Left ventricle myocardium superior (tissue), 1 donor: ENCODE measurements at places on chromosomes 1 and 21.

GRCh38 chr1:29033829-29034466 lies 89.8 kb downstream of the TMEM200B start:
- no peak for DNase-seq

- no peak for DNase-seq
Measured at GRCh38 chr1:155260276-155260675, 1.9 kb downstream of the SCAMP3 start.

- no peak for DNase-seq
Measured at GRCh38 chr1:110672001-110672752, 2.6 kb downstream of the KCNA3 start.

DNA sequence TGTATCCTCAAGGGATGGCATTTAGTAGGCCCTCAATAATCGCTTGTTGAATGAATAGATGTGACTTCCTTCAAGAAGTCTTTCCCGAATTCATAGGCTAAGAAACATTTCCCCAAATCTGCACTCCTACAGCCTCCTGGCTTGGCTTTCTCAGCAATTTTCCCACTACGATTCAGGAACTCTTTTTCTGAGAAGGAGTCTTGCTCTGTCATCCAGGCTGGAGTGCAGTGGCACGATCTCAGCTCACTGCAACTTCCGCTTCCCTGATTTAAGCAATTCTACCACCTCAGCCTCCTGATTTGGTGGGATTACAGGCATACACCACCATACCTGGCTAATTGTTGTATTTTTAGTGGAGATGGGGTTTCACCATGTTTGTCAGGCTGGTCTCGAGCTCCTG lies 37.9 kb upstream of the IFFO2 start:
- DNase-seq = no peak

DNA sequence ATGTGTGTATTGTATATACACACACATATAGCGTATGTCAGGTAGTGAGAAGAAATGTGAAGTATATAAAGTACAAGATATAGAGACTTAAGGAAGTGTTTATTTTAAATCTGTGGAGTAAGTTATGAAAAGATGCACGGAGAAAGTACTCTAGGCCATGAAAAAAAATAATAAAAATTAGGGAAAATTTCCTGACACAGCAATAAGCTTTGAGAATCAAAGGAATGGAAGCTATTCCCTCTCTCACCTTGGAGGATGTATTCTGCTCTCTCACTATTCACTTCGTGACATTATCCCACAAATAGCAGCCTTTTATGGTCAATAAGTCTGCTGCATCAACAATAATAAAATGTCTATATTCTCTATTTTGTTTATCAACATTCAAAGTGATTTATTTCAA lies 700.4 kb upstream of the RGS18 start:
- DNase-seq = no peak

- no peak for DNase-seq
Measured at GRCh38 chr1:28517649-28517999, 11.8 kb downstream of the RCC1 start.

GRCh38 chr1:3237570-3237969 lies 168.6 kb downstream of the PRDM16 start:
- DNase-seq = peak; percentile 13

DNA sequence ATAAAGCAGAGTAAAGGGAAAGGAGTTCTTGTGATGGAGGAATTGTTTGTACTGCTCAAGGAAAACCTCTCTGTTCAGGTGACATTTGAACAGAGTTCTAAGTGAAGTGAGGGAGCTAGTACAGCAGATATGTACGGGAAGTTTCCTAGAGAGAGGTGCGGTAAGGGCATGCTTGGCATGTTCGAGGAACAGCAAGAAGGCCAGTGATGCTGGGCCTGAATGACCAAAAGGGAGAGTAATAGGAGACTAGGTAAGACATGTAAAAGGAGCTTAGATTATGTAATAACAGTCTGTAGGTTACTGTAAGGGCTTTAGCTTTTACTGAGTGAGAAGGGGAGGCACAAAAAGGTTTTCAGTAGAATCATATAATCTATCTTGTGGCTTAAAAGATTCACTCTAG lies 63.9 kb downstream of the PIK3R3 start:
- no peak for DNase-seq

- no peak for DNase-seq
Measured at GRCh38 chr1:30033256-30034104, 689.9 kb downstream of the MATN1 start.
